ENCODE measurements at places on chromosomes 12 and 14.

- no peak for DNase-seq
These were observed 23.5 kb downstream of the AKAP6 start for GRCh38 chr14:32352631-32353030.

DNA sequence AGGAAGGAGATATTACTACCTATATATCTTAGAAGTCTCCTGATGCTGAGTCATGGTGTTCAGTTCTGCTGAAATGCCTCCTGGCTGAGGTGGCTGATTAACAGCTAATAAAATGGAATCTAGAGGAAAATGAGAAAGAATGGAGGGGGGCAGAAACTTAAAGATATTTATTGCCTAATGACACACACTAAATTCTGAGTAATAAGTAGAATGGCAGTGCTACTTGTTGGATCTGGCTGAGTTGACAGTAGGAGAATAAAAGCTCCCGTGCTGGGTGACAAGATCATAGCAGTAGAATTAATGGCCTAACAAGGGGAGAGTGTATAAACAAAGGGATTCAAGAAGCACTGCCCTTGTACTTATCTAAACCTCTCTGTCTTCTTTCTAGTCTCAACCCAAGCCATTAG lies 137.5 kb downstream of the CNTN1 start:
- DNase-seq: no peak

DNA sequence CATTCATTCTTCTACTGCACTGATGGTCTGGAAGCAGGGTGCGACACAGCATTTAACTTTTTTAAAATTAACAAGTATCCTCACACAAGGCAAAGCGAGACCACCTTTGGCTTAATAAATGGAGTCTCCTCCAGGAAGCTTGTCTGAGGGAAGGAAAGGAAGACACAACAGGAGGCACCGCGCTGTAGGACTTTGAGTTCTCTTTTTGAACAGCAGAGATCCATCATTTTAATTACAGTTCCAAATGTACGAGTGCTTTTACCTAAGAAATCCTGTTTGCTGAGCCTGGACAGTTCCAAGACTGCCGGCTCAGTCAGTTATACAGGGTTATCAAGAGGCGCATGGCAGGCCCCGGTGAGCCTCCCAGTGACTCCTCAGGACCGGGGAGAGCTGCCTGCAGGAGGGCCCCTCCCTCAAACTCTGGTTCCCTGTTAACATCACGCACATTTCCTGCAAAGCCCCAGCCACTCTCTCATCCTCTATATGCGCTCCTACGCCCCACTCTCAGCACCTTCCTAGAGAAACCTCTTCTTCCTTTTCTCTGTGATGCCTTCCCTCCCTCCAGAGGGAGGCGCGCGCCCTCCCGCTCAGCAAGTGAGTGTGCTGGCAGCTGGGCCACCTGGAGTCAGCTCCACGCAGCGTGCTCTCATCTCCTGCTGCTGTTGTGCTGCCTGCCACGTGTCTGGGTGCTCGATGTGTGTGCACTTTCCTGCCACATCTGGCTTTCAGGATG lies 46.1 kb downstream of the STX2 start:
- no peak for DNase-seq

- DNase-seq: no peak
These were observed 377.8 kb upstream of the TMEM132C start for GRCh38 chr12:127888943-127889719.

DNA sequence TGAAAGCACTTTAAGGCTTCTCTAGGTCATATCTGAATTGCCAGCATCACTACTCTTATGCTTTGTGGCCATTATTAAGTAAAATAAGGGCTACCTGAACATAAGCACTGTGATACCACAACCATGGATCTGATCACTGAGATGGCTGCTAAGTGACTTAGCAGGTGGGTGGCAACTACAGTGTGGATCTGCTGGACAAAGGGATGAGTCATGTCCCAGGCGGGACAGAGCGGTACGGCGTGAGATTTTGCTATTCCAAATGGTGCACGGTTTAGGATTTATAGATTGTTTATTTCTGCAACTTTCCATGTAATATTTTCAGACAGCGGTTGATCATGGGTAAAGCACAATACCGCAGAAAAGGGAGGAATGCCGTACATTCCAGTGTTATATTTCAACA lies 39.4 kb downstream of the MLXIP start:
- DNase-seq: no peak

Measured in T-helper 22 cell (primary cell).